ENCODE measurements at places on chromosomes 12 and 14.

- no peak for DNase-seq
Measured at GRCh38 chr12:46380022-46380796, 7.6 kb upstream of the SLC38A2 start.

DNA sequence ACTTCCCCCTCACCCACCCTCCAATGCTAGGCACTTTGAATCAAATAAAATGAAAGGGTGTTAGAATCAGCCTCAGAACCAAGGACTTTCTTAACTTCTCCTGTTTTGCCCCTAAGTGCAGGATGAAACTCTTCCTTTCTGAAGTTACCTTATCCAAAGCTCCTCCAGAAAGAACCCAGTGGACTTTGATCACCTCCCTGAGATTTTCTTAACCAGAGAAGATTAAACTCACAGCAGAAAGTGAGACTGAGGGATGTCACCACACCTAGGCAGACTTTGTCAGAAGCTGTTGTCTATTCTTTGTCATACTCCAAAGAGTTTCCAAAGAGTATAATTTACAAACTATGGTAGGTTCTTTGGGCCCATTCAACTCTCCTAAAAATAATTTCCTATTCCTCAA is 14.2 kb upstream of the RNASE3 start:
- no peak for DNase-seq

GRCh38 chr14:63952933-63953437 is 100.2 kb downstream of the SYNE2 start:
- no peak for DNase-seq

- peak; percentile 47 for DNase-seq
Measured at GRCh38 chr12:120468325-120468820, 1.2 kb downstream of the SRSF9 start.

- DNase-seq = no peak
Measured at GRCh38 chr14:29898470-29898869, 29.2 kb downstream of the PRKD1 start.

GRCh38 chr12:21971344-21971743 is 30.1 kb upstream of the ABCC9 start:
- DNase-seq = no peak

DNA sequence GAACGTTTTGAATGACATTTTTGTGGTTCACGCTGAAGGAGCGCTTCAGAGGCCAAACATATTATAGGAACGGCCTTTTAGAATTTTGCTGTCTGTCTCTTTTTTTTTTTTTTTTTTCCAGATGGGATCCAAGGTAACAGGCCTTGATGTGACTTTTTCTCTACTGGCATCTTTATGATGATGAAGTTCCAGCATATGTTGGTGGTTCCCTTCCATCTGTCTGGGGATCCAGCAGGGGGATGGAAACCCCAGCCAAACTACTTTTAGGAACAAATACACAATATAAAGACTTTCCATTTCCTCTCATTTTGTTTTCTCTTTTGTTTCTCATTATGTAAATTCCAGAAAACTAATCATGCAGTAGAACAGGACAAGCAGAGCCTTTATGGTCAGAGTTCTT is 239.3 kb upstream of the PRICKLE1 start:
- no peak for DNase-seq

DNA sequence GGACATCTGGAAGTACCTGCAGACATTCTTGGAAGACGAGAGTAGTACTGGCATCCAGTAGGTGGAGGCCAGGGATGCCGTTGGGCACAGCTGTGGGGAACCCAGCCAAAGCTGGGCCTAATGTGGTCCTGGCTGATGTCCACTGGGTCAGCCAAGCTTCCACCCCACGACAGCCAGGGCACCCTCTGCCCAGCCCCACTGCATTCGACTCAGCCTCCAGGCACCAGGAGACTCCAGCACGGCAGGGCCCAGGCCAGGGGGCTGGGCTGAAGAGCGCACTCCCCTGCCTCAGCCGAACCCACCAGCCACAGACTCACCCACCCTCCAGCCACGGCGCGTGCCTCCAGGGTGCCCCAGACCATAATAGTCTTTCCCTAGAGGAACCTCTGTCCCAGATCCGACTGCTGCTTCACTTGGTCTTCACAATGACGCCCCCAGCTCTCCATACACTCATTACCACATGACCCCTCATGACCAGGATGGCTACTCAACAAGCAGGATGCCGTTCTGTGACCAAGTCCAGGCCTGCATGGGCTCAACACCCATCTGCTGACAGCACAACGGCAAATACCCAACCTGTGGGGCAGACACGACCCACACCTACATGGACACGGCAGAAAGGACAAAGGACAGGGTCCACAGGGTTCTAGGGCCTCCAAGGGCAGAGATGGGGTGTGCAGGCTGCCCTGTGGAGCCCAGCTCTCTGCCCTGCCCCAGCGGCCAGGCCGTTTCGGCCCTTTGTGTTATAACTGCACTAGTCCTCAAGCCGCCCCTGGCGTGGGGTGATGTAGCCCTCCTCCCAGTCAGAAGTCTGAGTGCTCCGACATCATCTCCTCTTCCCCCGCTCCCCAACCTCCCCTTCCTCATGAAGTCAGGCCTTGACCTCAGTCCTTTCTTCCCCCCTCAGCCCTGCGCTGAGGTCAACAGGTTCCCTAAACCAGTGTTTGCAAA is 22.8 kb downstream of the ITPK1 start:
- DNase-seq = no peak

Measured in GM06990 (cell line).